ENCODE measurements at places on chromosomes 16 and 17.

DNA sequence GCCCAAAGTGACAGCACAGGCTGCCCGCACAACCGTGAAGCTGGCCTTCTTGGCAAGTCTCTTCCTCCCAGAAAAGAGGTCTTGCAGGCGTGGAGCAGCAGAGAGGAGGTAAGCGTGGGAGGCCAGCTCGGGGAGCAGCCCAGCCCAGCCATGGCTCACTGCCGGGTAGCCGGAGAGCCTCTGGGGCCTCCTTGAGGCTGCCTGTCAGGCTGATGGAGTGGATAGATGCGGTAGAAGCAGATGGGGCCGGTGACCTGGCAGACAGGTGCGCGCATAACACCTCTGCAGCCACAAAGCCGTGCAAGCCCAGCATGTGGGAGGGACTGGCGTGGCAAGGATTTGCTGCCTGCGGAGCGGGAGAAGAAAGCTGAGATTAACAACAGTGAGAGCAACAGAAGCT, 17.1 kb upstream of the DOK4 start:
- DNase-seq = no peak

DNA sequence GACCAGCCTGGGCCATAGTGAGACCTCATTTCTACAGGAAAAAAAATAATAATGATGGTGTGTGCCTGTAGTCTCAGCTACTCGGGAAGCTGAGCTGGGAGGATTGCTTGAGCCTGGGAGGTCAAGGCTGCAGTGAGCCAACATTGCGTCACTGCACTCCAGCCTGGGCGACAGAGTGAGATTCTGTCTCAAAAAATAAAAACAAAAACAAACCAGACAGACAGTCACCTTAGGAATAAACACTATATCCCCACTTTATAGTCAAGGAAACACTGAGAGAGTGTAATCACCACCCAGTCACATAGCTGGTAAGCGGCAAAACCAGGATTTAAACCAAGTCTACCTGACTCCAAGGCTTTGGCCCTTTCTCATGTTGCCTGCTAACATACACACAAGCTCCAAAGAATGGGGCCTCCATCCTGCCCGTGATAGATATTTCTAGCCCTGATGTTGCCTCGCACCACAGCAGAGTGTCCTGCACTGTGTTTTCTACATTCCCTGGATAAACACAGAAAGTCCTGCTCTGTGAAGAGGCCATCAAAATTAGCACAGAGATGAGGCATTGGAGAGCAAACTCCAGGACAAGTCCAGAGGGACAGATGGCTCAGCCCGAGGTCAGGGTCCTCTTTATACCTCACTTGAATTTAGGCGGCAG, 66.1 kb upstream of the SMURF2 start:
- DNase-seq = no peak

GRCh38 chr17:44922136-44922535, 6.8 kb upstream of the GFAP start:
- no peak for DNase-seq

- DNase-seq = peak; percentile 93
Measured at GRCh38 chr17:7989781-7990655, 12.4 kb upstream of the GUCY2D start.

- DNase-seq = no peak
Measured at GRCh38 chr17:10173913-10174312, 24.5 kb downstream of the GAS7 start.

DNA sequence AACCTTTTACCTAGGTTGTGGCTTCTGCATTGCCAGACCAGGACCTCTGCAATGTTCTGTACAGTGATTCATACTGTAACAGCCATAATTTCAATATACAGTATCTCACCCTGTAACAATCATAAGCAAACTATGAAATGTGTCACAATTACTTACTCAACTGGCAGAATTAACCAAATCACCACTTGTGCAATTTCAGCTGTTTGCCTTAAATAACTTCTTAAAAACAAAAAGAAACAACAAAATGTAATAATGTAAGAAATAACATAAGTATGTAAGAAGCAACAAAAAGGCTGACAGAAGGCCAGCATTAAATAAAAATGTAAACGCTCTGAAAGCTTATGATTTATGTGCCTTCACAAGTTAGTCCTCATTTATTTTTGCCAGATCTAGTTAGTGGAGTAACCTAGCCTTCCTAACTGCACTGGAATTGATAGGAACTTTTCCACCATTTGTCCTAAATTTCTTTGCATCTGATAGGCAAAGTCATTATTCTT, 96.9 kb downstream of the SKAP1 start:
- DNase-seq = no peak

DNA sequence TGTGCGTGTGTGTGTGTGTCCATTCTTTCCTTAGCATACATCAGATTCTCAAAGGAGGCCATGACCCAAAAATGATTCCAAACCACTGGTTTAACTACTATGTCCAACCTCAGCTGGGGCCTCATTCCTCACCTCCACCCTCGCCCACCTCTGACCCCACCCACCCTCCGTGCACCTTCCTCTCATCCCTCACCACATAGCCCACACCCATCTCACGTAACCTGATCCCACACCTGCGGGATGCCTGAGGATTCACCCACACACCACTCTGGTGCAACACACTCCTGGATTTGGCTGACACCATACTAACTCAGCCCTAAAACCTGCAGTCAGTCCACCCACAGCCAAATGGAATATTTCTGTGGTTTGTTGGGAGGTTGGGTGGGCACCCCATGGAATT, 3.3 kb upstream of the CSNK2A2 start:
- no peak for DNase-seq

GRCh38 chr17:45070809-45071208, 9.7 kb downstream of the NMT1 start:
- no peak for DNase-seq

GRCh38 chr16:73056921-73057290, 9.0 kb upstream of the ZFHX3 start:
- DNase-seq = no peak

DNA sequence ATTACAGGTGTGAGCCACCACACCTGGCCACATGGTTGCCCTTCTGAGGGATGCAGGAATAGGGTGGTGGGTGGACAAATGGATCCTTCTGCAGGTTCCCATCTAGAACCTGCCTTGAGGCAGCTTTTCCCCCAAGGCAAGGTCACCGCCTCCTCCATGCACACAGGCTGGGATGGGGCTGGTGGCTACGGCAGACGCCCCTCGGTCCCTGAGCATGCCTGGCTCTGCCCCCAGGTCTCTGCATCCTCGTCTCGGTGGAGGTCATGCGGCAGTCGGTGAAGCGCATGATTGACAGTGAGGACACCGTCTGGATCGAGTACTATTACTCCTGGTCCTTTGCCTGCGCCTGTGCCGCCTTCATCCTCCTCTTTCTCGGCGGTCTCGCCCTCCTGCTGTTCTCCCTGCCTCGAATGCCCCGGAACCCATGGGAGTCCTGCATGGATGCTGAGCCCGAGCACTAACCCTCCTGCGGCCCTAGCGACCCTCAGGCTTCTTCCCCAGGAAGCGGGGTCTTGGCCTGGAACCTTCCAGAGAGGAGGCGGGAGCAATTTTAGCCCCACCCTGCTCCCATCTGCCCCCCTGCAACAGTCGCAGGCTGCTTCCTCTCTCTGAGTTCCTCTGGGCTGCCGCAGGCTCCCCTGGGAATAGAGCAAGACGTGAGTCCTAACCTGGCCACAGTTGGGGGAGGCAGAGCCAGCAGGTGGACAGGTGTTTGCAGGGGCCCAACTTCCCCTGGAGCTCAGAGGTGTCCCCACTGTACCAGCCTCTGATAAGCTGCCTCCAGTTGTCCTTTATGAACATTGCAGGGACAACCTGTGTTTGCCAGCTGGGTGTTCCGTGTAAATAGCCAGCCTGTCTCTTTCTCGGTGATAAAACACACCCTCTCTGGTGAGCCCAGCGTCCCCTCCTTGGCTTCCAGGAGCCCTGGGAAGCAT, 11.7 kb downstream of the CACNG1 start:
- DNase-seq = no peak

- no peak for DNase-seq
Measured at GRCh38 chr17:17732892-17733670, 51.8 kb downstream of the RAI1 start.

- no peak for DNase-seq
Measured at GRCh38 chr16:56305956-56306565, 114.8 kb downstream of the GNAO1 start.

DNA sequence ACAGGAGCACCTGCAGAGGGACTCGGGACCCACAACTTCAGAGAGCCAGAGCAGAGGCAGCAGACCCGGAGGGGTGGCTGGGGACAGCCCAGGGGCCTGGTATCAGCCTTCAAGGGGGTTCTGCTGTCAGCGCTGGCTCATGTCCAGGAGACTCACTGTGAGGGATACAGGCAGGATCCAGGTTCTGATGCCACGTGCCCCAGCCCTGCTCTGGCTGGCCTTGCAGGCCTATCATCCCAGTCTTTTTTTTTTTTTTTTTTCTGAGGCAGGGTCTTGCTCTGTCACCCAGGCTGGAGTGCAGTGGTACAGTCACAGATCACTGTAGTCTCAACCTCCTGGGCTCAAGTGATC, 9.0 kb upstream of the MTSS2 start:
- no peak for DNase-seq

- no peak for DNase-seq
Measured at GRCh38 chr17:37820313-37820994, 75.6 kb upstream of the HNF1B start.

DNA sequence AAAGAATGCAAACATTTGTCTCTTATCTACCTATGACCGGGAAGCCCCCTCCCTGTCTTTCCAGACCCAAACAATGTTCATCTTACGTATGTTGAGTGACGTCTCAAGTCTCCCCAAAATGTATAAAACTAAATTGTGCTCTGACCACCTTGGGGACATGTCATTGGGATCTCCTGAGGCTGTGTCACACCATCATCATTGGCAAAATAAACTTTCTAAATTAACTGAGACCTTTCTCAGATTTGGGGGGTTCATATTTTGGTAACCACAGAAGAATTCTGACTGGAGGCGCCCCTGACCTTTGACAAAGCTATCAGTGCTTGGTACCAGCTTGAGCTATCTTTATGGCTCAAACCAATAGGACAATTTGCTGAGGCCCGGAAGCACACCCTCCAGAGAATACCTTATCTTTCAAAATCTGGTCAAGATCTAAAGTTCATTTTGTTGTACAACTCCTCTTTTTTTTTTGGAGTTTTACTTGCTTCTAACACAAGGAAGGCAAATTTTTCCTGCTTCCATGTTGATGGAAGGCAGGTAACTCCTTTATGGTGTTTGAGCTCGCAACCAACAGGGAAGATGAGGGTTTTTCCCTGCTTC, 2.5 kb upstream of the LDHD start:
- DNase-seq = no peak

DNA sequence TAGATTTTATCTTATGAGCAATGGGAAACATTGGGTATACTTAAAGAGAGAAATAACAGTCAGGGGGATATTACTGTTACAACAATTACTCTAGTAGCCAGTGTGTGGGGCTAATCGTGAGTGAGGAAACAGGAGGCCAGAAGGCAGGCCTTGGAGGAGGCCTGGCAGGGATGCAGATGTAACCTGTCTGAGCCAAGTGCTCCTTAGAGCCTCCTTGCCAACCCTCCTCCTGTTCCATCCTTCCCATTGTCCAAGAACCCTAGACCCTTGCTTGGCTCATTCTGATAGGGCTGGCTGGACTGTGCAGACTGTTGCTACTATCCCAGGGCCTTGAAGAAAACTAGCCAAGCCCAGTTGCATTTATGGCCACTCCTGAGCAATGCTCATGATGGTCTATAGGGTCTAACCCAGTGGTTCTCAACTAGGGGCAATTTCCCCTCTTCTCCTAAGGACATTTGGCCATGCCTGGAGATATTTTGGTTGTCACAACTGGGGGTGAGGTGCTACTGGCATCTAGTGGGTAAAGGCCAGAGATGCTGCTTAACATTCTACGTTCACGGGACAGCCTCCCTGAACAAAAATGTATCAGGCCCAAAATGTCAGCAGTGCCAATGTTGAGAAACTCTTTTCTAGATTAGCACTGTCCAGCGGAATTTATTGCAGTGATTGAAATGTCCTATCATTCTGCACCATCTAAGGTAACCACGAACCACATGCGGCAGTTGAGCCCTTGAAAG, 24.4 kb upstream of the WSCD1 start:
- no peak for DNase-seq

GRCh38 chr17:16584273-16584995, 15.4 kb upstream of the ZNF287 start:
- DNase-seq = peak; percentile 94

DNA sequence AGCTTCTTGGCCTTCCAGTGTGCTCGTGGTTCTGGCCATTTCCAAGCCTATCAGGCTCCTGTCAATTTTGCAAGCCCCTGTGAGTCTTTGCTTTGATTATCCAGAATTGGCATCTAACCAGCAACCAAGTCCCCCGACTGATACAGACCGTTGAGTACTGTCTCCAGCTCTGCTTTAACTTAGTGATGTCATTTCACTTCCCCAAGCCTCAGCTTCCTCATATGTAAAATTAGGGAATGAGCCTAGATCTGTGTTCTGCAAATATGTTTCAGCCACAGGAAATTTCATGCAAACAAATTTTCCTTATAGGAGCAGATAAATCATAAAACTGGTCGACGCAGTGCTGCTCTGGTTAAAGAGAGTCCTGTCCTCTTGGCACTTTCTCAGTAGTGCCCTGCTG, 60.1 kb upstream of the WSB1 start:
- no peak for DNase-seq

DNA sequence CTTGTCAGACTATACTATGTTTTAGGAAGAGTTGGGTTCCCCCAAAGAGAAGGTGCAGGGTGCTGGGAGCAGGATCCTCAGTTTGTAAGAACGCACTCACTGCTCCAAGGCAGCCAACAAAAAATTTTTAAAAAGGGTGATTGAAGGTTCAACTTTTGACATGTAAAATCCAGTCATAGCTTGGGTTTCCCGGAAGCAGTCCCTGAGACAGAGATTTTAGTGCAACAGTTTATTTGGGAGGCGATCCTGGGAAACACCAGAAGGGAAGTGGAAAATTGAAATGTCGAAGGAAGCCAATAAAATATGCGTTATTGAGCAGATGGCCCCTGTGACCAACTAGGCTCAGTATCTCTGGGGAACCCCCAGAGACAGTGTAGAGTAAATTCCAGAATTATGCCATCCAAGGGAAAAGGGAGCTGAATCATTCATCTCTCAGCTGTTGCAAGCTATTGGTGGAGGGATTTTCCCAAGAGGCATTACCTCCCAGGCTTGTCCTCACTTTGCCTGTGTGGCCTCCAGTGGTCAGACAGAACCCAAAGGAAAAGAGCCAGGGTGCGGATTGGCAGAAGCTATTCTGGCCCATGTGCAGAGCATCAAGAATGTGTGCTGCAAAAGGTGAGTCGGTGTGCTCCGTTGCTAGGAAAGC, 72.9 kb downstream of the HS3ST3B1 start:
- no peak for DNase-seq

DNA sequence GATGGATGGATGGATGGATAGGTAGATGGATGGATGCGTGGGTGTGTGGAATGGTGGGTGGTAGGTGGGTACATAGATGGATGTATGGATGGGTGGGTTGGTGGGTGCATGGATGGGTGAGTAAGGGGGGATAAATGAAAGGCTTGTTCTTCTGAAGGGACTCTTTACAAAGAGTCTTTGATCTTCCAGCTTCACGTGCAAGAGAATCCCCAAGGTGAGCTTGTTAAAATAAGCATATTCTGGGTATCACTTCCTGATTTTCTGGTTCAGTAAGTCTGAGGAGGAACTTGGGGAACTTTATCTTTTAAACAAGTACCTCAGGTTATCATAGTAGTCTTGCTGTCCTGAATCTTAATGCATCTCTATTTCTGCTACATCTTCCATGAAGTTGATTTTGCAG, 639.1 kb downstream of the MAF start:
- no peak for DNase-seq

Measured in stimulated activated naive CD4-positive, alpha-beta T cell (primary cell).